ENCODE measurements at places on chromosomes 5 and 9.

GRCh38 chr9:109903515-109904138, 123.6 kb downstream of the PALM2AKAP2 start:
- DNase-seq, result peak; percentile 77

DNA sequence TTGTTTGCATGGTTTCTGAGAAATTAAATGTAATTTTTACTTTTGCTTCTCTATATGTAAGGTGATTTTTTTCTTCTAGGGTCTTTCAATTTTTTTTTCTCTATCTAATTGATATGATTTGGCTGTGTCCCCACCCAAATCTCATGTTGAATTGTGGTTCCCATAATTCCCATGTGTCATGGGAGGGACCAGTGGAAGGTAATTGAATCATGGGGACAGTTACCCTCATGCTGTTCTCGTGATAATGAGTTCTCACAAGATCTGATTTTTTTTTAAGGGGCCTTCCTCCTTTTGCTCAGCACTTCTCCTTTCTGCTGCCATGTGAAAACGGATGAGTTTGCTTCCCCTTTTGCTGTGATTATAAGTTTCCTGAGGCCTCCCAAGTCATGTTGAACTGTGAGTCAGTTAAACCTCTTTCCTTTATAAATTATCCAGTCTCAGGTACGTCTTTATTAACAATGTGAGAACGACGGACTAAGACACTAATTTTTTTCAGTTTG, 150.8 kb downstream of the MTRR start:
- DNase-seq, result peak; percentile 8

- no peak for DNase-seq
Measured at GRCh38 chr9:127808347-127809001, 5.8 kb downstream of the FPGS start.

- no peak for DNase-seq
Measured at GRCh38 chr9:122031776-122032175, 61.3 kb downstream of the TTLL11 start.

DNA sequence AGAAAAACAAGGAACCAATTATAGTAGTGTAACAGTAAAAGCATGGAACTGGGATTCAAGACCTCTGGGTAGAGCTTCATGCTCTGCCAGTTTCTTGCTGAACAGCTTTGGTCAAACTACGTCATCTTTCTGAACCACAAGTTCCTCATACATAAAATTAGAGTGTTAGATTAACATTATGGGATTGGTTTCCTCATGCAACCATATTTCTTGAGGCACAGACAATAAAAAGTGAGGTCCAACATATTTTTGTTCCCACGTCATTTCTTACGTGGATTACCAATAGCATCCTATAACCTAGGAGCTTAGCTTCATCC, 354.8 kb downstream of the TMEM232 start:
- DNase-seq, result peak; percentile 10
